ENCODE measurements at places on chromosomes 6 and 20.
A peak's percentile ranks its signal among the peaks of the same experiment; 100 is the strongest.

GRCh38 chr6:29737707-29738630 is 14.7 kb downstream of the HLA-F start:
- DNase-seq = peak; percentile 74

DNA sequence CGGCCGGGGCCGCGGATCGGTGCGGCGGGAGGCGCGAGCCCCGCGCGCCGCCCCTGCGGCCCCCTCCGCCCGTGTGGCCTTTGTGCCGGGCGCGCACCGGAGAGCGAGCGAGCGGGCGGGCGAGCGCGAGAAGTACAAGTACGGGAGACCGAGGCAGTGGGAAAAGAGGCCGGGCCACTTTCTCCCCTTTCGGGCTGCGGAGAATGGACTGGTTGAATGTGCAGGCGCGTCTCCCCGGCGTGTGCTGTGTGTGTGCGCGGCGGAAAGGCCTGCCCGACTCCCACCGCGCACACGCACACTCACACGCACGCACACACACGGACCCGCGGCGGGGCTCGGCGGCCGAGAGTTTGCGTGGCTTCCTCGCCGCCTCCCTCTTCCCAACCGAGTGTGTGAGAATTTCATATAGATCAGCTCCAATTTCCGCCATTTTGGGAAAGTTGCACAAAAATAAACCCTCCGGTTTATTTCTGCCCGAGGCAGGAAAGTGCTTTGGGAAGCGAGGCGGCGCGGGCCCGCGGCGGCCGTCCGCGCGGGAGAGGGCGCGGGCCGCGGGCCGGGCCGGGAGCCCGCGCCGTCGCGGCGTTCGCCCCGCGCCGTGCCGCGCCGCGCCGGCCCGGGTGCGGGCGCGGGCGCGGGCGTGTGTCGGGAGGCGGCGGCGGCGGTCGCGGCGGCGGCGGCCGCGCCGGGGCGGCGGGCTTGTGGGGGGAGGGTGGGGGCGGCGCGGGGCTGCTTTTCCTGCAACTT is 1.1 kb downstream of the L3MBTL3 start:
- peak; percentile 24 for DNase-seq

DNA sequence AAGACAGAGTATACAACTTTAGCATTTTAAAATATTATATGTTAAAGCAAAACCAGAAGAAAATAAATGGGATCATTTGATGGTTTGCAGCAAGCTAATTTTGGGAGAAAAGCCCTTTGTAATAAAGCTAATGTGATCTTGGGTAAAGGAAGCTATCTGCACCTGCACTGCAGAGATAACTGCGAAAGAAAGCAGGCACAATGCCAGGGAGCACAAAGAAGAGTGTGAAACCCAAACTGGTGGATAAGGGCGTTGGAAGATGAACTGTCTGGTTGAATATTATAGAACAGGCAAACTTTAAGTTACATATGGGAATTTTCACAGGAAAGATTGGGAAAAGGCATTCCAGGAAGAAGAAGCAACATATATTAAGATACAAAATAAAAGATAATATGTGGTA is 179.2 kb upstream of the KHDRBS2 start:
- no peak for DNase-seq

GRCh38 chr6:152462716-152463115 is 174.4 kb downstream of the SYNE1 start:
- DNase-seq = no peak

- DNase-seq = no peak
Measured at GRCh38 chr20:35947907-35948306, 6.4 kb downstream of the SCAND1 start.

- no peak for DNase-seq
Measured at GRCh38 chr6:45454008-45454911, 76.5 kb upstream of the SUPT3H start.
